Right atrium auricular region (tissue), 2 donors: ENCODE measurements at places on chromosomes 12 and 14.

DNA sequence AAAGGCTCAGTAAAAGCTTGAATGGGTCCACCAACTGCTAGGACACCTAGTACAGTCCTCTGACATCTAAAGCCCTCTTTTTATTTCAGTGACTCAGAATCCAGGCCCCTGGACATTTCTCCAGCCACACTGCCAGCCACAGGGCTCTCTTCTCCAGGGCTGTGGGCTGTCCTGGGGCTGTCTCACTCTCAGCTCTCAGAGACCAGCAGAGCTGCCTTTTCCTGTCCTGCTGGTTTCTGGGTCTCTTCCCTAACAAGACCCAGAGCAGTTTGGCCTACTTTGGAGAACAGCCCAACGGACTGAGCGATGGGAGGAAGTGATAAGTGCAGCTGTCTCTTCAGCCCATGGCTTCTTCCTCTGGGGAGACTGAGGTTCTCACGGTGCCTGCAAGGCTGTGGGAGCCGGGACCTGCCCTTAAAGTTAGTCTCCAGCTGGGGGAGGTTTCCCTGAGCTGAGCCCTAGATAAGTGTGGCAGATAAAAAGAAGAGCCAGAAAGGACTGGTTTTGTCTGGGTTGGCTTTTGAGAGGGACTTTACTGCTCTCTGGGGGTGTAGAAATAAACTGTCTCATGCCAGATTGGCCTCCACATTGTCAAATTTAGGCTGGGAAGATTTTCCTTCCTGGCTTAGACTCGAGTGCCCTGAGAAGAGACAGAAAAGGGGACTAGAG, 979.8 kb downstream of the VRK1 start:
- no peaks in the 10 kb centered on the region for H3K4me1 ChIP-seq
- no peaks in the 10 kb centered on the region for H3K27me3 ChIP-seq
- no peak for DNase-seq
- no peak overlapping the region for H3K27ac ChIP-seq

DNA sequence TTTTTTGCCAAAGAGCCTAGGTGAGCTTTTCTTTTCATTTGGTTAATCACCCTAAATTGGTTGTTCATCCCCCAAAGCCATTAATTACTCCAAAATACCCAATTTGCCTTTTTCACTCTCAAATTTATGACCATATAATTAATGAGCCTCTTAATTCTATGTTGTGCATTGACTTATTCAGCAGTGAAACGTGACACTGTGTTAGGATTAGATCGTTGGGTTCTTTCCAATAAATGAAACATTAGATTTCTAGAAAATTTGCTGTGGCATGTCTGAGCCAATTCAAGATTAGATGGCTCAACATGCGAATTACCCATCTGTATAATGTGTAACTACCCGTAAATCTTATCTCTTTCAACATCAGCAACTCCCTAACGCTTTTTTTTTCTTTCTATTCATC, 273.4 kb downstream of the BMP4 start:
- no peaks in the 10 kb centered on the region for H3K27me3 ChIP-seq
- H3K4me3 ChIP-seq = no peak overlapping the region
- no peaks in the 10 kb centered on the region for H3K4me1 ChIP-seq
- no peak for DNase-seq
- no peaks in the 10 kb centered on the region for H3K36me3 ChIP-seq

DNA sequence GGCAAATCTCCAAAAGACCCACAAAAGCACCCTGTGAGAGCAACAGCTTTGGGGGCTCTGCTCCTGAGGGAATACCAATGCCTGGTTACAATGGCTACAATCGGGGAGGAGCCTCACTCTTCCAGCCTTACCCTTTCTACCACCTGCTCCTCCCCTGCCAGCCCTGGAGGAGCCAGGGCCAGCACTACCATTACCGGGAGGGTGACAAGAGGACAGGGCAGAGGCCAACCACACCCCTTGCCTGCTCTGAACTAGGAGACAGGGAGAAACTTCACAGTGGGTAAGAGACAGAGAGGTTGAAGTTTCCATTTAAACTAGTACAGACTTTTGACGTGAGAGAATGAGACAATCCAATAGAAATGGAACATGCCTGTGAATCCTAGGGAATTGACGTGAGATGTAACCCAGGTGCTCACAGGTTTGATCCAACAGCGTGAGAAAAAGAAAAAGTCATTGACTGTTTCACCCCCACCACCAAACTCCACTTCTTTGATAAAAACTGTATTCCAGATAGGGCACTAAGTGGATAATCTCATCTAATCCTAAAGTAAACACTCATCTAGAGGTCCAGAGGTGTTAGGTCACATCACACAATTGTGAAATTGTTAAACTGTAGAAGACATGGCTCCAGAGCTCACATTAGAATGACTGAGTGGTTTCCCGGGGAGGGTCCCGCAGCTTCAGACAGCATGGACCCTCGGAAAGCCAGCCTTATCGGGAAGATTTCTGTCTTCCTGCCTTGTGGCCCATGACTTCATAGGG, 8.4 kb upstream of the TC2N start:
- H3K27ac ChIP-seq = no peak overlapping the region
- DNase-seq = no peak
- H3K4me1 ChIP-seq = no peaks in the 10 kb centered on the region
- peaks cover 6% of the 10 kb centered on the region for H3K36me3 ChIP-seq

DNA sequence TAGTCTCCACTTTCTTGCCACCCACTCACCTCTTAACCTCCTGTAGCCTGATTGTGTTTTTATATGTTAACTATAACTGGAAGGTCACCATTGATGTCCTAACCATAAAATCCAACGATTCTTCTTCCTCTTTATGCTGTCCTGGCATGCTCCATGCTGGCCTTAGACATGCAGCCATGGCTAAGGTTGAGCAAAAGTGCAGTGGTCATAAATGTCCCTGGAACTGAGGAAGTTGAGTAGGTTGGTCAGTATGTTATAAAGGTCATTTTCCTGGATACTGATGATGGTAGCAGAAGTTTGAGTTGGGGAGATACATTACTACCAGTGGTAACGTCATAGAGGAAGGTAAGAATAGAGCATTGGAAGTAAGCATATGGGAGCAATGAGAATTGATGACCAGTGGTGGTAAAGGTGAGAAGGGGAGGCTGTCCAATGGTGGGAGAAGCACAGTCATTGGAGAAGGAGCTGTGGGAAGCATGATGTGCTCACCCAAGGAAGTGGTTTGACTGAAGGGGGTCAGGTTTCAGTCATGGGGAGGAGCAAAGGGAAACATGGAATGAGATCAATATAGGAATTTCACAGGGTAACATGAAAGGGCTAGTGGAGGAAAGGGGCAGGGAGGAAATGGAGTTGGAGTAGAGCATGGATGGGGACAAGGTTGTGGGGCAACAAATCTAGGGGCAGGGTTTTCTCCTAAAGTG, 240.8 kb downstream of the DACT1 start:
- no peak overlapping the region for H3K4me3 ChIP-seq
- H3K27ac ChIP-seq = no peak overlapping the region
- no peaks in the 10 kb centered on the region for H3K27me3 ChIP-seq
- no peaks in the 10 kb centered on the region for H3K36me3 ChIP-seq
- DNase-seq = no peak

- DNase-seq = no peak
- no peaks in the 10 kb centered on the region for H3K36me3 ChIP-seq
- H3K27me3 ChIP-seq = no peaks in the 10 kb centered on the region
Observed at GRCh38 chr14:32693114-32693513, 245.6 kb upstream of the NPAS3 start.

DNA sequence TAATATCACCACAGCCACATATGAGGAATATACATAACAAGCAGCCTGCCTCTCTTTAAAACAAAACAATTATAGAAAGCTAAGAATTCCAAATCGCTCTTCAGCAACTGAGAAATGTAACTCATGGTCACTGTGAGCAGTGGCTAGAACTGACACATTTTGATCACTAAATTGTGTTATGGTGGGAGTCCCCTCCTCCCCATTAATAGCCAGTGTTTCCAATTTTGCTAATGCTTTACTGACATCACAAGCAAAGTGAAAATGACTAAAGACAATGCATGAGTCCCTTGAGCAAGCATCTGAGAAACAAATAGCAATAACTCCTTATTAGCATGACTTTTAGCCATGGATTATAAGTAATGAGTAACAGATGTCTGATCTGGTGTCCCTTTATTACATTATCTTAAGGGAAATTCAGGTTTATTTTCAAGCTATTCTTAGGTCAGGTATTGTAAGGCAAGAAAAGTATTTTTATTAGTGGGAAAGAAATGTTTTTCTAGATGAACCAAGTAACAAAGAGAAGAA, 148.3 kb downstream of the KCNH5 start:
- H3K4me1 ChIP-seq = no peaks in the 10 kb centered on the region
- H3K27me3 ChIP-seq = no peaks in the 10 kb centered on the region
- H3K4me3 ChIP-seq = no peak overlapping the region
- H3K27ac ChIP-seq = no peak overlapping the region
- H3K36me3 ChIP-seq = no peaks in the 10 kb centered on the region

DNA sequence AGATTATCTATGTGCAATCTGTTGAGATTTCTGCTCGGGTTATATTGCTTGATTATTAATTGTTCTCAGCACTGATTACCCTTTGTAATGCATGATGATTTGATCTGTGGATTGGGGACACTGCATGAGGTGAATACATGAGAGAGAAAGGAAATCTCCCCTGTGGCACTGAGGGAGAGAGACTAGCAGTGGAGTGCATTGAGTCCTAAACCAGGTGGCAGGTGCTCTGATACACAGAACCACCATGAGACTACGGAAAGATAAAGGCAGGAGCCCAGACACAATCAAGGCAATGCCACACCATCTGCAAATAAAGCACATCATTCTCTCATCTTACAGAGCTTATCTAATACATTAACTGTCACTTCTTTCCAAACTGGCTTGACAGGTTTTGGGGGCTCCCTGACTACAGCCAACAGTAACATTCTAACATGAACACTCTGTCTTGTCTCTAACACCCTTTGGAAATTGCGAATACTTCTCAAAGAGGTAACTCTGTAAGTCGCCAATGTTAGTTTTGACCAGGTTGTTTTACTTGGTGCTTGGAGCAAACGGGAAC, 37.6 kb upstream of the TSPAN8 start:
- no peak for DNase-seq
- no peak overlapping the region for H3K27ac ChIP-seq
- no peaks in the 10 kb centered on the region for H3K36me3 ChIP-seq
- H3K4me1 ChIP-seq = no peaks in the 10 kb centered on the region
- no peaks in the 10 kb centered on the region for H3K27me3 ChIP-seq

GRCh38 chr14:66383771-66384170, 102.4 kb upstream of the CCDC196 start:
- H3K4me1 ChIP-seq = peaks cover 25% of the 10 kb centered on the region
- H3K27me3 ChIP-seq = no peaks in the 10 kb centered on the region
- no peak for DNase-seq
- H3K36me3 ChIP-seq = no peaks in the 10 kb centered on the region
- H3K27ac ChIP-seq = no peak overlapping the region
